ENCODE measurements at places on chromosomes 4 and X.
A peak's percentile ranks its signal among the peaks of the same experiment; 100 is the strongest.

DNA sequence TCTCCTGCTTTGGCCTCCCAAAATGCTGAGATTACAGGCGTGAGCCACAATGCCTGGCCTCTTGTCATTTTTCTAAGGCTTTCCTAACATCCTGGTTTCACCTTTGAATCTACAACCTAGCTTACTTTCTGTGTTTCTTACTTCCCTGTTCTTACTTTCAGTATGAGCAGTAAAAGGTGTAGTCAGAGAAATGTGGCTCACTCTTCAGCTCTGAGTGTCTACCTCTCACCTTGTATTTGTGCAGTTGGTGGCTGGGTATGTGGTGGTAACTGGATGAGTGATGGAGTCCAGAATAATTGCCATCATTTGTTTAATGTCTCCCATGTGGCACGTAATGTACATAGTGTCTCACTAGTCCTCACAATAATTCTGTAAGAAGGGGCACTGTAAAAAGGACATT lies 19.1 kb upstream of the CXCL11 start:
- no peak overlapping the region for H3K4me3 ChIP-seq
- no peaks in the 10 kb centered on the region for H3K36me3 ChIP-seq
- no peak overlapping the region for H3K27ac ChIP-seq

DNA sequence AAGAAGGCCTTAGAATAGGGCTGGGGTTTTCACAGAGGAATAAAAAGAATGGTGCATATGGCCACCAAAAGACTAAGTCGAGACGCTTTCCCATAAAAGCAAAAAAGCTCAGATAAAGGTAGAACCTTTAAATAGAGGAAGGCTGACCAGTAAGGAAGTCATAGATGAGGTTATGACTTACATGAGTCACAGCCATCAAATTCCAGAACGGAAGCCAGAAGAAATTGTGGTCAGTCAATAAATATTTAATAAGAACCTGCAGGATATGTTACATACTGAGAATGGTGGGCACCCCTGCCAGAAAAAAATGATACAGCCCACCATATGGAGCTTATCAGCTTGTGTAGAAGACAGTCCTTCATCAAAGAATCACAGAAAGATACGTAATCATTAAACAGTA lies 120.1 kb downstream of the MANBA start:
- H3K27ac ChIP-seq = no peak overlapping the region
- H3K4me3 ChIP-seq = no peak overlapping the region
- H3K36me3 ChIP-seq = no peaks in the 10 kb centered on the region
- H3K27me3 ChIP-seq = no peaks in the 10 kb centered on the region
- H3K4me1 ChIP-seq = no peaks in the 10 kb centered on the region

DNA sequence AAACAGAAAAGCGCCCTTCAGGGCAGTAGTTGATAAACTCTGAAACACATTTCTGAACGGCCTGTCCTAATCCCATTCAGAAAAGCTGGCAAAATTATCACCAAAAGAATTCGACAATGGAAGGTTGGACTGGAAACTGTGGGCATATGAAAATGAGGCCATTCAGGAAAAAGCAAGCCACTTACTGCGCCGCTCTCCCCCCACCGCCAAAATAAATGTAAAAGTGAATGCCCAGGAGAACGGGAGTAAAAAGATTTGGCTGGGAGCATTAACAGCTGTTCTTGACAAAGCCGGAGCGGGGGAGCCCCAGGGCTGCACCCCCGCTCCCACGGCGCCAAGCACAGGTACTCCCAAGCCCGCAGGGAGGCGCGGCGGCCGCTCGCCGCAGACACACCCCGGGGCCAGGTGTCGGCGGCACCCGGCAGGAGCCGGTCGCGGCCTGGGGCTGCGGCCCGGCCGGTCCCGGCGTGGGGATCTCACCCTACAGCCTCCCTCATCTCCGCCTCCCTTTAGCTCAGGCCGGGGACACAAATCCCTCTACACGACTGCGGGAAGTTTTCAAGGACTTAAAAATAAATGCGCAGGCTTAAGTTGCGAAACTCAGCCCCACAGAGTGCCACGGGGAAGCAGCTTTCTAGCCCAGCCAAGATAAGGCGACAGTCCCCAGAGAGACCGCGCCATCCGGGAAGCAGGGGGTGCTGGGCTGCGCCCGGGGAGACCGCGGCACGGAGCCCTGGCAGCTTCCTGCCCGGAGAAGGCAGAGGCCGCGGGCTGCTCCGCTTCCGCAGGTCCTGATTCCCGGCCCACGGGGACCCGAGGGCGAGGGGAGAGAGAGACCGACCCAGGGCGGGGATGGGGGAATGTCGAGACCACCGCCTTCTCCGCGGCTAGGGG lies 593 bp downstream of the SH3RF1 start:
- H3K36me3 ChIP-seq = no peaks in the 10 kb centered on the region
- peak; percentile 75 for DNase-seq
- peak overlapping the region; percentile 92 for H3K27ac ChIP-seq
- peak overlapping the region; percentile 80 for H3K4me3 ChIP-seq
- H3K4me1 ChIP-seq = no peaks in the 10 kb centered on the region

DNA sequence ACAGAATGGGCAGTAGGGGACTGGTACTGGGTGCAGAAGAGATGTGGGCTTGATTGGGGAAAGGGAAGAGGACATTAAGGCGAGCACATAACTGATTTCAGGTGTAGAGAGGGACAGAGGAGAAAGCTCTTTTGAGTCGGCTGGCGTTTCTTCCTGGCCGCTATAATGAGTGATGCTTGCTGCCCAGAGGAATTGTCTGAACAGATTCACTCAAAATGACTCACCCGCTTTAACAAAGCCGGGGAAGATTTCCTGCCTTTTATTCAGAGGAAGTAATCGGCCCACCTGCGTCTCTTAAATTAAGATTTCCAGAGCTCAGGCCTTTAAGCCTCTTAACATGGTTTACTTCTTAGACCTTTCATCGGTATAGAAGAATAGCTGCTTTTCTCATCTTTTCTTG lies 102.1 kb upstream of the AP1S2 start:
- H3K27me3 ChIP-seq = no peaks in the 10 kb centered on the region
- H3K4me3 ChIP-seq = no peak overlapping the region
- no peaks in the 10 kb centered on the region for H3K4me1 ChIP-seq

- no peak overlapping the region for H3K4me3 ChIP-seq
- no peaks in the 10 kb centered on the region for H3K27me3 ChIP-seq
- no peak overlapping the region for H3K27ac ChIP-seq
- no peaks in the 10 kb centered on the region for H3K4me1 ChIP-seq
- no peak for DNase-seq
These were observed 44.4 kb upstream of the STOX2 start for GRCh38 chr4:183860731-183861130.

Measured in right lobe of liver (tissue), 6 donors.